ENCODE measurements at places on chromosomes 5 and 9. TPM values are rescaled to one million over a fixed set of nuclear protein-coding genes. Genes with fewer than 3 reads are reported as not detected.

Gene ZNF354C
- total RNA-seq: 12.4 TPM

Gene FYB1
- total RNA-seq: under 0.01 TPM

Gene TXNDC8
- not detected for total RNA-seq

Gene STARD4
- total RNA-seq: 88.6 TPM

Gene ENTPD8
- total RNA-seq: under 0.01 TPM

Gene DYNC2I2
- total RNA-seq: 35.7 TPM
